Neuronal stem cell (in vitro differentiated cells): ENCODE measurements at places on chromosomes 12 and 14.

- DNase-seq: no peak
Observed at GRCh38 chr14:79580414-79580813, 630.9 kb downstream of the DIO2 start.

DNA sequence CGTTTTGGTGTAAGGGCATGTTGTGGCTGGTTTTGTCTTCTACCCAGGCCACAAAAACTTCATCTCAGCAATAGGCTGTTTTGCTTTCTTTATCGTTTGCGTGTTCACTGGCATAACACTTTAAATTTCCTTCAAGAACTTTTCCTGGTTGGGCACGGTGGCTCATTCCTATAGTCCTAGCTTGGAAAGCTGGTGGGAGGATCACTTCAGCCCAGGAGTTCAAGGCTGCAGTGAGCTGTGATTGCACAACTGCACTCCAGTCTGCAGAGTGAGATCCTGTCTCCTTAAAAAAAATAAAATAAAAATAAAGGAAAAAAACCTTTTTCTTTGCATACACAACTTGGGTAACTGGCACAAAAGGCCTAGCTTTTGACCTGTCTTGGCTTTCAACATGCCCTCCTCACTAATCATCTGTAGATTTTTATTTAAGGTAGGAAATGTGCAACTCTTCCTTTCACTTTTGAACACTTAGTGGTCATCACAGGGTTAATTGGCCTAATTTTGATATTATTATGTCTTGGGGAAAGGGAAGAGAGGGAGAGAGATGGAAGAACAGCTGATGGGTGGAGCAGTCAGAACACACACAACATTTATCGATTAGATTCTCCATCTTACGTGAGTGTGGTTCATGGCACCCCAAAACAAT is 78.9 kb upstream of the PSMA6 start:
- no peak for DNase-seq

GRCh38 chr14:100372357-100373048 is 49.4 kb downstream of the SLC25A47 start:
- DNase-seq: no peak

DNA sequence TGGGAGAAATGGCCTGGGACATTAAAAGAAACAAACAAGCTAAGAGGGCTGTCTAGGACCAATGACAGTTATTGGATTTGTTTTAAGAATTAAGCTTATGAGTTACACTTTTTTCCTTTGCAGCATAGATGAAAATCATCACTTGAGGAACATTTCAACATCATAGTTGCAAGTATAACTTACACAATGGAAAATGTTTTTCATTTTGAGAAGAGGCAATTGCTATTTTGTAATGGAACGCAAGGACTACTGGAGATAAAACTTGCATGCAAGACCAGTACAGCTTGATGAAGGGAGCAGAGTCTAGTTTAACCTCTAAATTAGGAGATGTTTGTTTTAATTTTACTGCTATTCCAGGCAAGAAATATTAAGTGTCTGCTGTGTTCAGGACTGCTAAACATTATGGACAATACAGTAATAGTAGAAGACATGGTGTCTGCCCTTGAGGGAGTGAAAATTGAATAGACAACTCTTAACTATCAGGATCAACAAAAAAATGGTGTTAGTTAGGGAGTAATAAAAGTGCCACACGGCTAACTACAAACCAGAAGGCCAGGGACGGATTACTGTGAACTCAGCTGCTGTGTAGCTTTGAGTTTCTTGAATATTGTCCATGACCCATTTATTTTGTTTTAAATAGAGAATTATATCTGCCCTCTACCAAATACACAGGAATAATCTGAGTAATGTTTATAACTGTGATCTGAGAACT is 374.5 kb downstream of the RAD51B start:
- DNase-seq: no peak

GRCh38 chr12:78802593-78802992 is 62.0 kb upstream of the SYT1 start:
- no peak for DNase-seq

DNA sequence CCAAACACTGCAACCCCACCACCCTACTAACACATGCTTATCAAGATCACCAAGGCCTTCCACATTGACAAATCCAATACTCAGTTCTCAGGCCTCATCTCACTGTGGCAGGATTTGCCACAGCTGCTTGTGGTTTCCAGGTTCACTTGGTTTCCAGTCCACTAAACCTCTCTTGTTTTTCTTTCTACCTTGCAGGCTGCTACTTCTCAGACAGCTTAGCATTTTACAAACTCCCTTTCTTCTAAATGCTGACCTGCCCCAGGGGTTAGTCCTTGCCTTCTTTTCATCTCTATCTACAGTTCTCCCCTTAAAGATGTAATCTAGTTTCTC is 84.1 kb downstream of the BCAT1 start:
- no peak for DNase-seq

- no peak for DNase-seq
Observed at GRCh38 chr12:118327391-118327790, 45.3 kb downstream of the TAOK3 start.

- no peak for DNase-seq
Observed at GRCh38 chr12:64252681-64253080, 30.6 kb upstream of the KICS2 start.

- DNase-seq: no peak
Observed at GRCh38 chr12:80622271-80622670, 85.2 kb upstream of the MYF6 start.

DNA sequence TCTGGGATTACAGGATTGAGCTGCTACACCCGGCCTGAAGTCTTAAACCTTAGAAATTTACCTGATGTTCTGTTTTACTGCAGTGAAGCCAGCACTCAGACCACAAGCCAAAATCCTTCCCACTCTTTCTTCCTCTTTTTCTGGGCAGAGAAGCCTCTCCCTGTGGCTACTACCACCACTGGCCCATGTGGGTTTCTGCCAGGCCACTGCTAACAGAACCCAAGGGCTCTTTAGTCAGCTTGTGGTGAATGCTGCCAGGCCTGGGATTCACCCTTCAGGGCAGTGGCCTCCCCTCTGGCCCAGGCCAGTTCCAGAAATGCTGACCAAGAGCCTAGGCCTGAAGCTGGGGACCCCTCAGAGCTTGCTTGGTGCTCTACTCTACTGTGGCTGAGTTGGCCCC is 35.3 kb downstream of the GAS2L3 start:
- DNase-seq: no peak

DNA sequence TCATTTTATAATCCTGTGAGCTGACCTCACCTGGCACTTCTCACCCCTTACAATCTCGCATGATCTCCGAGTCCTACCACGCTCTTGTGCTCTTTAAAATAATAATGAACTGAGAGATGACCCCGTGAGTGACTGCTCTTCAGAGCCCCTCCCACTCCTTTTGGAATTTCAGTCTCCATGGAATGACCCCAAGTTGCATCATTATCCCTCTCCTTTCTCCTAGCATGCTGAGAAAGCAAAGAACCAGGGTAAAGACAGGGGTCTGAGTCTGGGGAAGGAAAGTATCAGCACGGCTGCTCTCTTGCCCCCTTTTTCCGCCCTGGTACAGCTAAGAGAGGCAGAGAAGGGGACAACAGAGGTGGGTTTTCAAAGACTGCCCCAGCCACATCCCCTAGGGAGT is 178.3 kb upstream of the PLEKHA5 start:
- DNase-seq: no peak

GRCh38 chr14:57737598-57737997 is 128.3 kb downstream of the SLC35F4 start:
- DNase-seq: no peak

DNA sequence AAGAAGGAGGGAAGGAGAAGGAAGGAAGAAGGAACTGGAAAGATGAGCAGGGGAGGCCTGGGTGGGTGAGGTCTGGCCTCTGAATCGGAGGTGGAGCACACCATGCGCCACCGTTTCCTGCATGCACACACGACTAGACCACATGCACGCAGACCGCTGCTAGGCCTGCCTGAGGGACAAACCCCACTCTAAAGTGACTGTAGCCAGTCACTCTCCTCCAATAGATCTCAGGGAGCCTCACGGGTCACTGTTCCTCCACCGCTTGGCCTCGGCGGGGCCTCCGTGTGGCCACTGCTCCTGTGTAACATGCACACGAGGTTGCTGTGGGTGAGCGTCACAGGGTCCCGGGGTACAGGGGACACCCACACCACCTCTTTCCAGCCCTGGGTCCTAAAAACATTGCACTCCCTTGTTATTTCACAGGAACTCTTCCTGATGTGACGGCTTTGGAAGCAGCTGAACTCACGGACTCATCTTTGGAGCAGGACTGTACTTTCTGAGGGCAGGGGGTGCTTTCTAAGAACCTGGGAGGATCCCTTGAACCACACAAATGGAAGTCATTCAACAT is 17.6 kb upstream of the CEBPE start:
- no peak for DNase-seq

- DNase-seq: no peak
Observed at GRCh38 chr12:80018119-80018518, 81.2 kb upstream of the OTOGL start.

DNA sequence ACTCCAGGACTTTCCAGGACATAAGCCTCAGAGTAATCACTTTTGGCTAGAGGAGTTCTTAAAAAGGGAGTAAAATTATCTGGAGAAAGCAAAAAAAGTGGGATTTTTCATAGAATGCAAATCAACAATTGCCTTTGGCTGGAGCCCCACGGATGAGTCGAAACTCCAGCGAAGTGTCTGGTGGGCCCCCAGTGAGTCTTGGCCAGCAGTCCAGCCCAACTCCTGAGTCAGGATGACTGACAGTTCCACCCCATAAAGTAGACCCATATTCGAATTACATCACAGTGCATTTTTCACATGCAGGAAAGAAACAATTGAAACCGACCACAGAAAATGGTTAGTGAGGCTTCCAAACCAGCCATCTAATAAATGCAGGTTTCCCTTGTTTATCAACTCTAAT is 265.7 kb downstream of the BCL11B start:
- DNase-seq: no peak

- no peak for DNase-seq
Observed at GRCh38 chr12:85424581-85425348, 144.7 kb downstream of the ALX1 start.

- no peak for DNase-seq
Observed at GRCh38 chr14:92959189-92959531, 36.2 kb downstream of the CHGA start.

- no peak for DNase-seq
Observed at GRCh38 chr12:21543151-21543550, 17.1 kb downstream of the SPX start.

GRCh38 chr14:68573126-68573525 is 219.7 kb downstream of the ZFP36L1 start:
- no peak for DNase-seq

DNA sequence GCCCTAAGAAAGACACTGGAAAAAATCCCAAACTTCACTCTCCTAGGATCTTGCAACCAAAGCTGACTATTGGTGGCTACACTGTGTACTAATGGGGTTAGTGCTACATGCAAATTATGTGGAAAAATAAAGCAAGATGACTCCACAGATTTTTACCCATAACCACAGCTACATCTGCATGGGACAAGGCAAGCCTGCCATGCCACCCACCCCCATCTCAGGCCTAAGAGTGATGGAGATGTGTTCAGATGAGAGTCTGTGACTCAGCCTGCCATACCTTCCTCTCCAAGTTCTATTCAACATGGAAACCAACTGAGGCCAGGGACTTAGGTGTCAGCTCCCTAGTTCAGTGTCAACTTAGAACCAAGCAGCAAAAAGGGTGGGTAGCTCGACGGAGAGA is 206.2 kb downstream of the PELI2 start:
- DNase-seq: no peak
